ENCODE measurements at places on chromosomes 3 and 15.

DNA sequence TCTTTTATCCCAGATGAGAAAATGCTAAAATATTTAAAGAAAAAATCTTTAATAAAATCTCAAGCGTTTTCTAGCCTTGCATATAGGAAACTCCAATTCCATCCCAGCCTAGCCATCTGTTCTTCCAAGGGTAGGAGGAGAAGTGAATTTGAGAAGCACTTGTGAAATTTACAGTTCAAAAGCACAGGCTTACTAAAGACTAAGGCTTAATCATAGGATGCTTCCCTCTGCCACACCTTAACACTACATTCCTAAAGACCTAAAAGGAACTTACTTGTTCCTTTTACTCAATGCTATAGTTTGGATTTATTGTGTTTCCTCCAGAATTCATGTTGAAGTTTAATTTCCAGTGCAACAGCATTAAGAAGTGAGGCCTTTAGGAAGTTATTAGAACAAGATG is 764.8 kb upstream of the CADM2 start:
- DNase-seq: no peak

GRCh38 chr15:62099094-62099601 is 32.4 kb downstream of the C2CD4A start:
- DNase-seq: no peak

DNA sequence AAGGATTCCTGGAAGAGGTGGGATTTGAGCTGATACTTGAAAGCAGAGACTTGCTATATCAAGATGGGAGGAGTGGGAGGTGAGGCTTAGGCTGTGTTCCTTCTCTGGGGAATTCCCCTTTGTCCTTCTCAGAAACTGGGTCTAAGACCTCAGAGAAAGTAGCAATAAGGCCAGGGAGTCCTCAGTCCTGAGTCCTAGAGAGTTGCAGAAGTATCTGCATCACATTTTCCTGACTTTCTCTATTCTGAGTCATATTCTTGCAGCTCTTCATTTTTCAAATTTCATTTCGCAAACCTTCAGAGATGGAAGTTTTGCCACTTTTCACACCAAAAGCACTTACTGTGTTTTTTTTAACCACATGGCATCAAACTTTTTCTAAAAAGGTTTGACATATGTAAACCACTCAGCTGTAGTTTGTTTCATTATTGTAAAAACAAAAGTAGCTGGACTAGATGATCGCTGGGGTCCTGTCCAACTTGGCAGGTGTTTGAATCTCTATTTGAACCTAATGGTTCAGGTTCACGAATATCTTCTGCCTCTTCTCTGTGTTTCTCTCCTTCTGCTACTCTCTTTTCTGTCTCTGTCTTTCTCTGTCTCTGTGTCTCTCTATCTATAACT is 21.3 kb downstream of the COLQ start:
- no peak for DNase-seq

DNA sequence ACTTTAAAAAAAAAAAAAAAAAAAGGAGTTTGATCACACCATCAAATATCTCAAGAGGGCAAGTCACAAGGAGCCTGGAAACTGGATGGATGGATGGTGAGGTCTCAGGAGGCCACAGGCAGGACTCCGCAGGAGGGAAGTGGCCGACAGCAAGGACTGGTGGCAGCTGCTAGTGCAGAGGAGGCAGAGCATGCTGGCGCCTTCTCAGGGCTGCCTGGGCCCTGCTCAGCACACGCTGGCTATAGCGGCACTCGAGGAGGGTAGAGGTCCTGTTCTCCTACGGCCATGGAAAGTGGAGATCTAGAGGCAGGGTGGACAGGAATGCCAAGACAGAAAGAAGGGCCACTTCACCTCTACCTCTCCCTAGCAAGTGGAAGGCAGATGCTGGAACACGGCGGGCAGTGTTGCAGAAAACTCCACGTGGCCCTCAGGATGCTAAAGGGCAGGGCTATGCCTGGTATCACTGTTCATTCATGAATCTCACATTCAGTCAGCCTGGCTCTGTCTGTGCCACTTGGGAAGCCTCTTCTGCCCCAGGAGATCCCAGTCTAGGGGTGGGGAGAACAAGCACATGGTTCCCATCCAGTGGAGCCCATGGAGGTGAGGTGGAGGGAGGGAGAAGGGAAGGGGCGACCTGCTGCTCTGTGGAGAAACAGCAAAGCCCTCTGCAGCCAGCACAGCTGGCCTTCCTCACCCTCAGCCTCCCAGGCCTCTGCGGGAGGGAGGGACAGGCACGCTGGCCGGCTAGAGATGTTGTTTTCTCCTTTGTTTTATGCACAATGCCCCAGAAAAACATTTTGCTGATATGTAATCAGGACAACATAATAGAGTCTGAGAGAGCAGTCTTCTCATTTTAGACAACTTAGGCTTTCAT is 71.0 kb downstream of the OXNAD1 start:
- no peak for DNase-seq

GRCh38 chr3:38533285-38533976 is 37.3 kb downstream of the EXOG start:
- DNase-seq: no peak

GRCh38 chr15:33985287-33985686 is 17.0 kb downstream of the CHRM5 start:
- no peak for DNase-seq

GRCh38 chr15:67415181-67415580 is 105.8 kb upstream of the C15orf61 start:
- DNase-seq: no peak

- DNase-seq: no peak
These were observed 57.3 kb upstream of the DPH6 start for GRCh38 chr15:35603301-35603700.

DNA sequence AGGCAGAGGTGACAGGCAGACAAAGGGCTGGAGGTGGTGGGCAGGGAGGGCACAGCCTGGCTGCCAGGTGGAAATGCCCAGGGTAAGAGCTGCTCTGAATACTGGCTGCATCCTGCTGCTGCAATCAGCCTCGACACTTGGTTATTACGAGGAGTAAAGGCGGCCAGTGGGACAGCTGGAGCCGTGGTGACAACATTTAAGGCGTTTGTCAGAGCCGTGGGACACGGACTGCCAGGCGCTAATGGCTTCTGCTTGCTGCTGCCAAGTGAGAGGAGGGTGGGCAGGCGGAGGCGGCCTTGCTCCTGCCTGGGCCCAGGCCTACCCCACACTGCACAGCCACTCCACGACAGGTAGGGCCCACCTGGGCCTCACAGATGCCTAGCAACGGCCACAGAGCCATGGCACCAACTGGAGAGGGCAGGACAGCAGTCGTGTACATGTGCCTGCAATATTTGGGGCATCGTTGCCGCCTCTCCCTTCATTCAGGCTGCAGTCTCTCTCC is 49.2 kb upstream of the TMEM115 start:
- DNase-seq: no peak

DNA sequence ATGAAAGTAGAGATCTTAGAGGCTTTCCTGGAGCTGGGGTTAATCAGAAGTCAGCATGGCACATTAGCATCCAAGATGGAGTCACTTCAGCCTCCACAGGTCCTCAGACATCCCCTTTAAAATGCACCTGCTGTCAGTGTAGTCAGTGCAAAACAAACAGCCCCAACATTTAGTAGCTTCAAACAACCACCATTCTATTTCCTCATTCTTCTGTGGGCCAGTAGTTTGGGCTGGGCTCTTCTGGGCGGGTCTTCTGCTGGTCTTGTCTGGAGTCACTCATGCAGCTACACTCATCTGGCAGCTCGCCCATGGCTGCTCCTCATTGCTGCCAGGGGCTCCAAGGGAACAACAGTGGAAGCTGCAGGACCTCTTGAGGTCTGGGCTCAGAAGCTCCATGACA is 99.9 kb downstream of the TLE3 start:
- no peak for DNase-seq

- DNase-seq: no peak
These were observed 14.4 kb downstream of the CCDC32 start for GRCh38 chr15:40550341-40551037.

GRCh38 chr3:54443561-54444161 is 321.3 kb downstream of the CACNA2D3 start:
- DNase-seq: no peak

- DNase-seq: no peak
These were observed 36.2 kb downstream of the GLB1 start for GRCh38 chr3:33060609-33061337.

GRCh38 chr15:39242345-39242744 is 338.5 kb upstream of the THBS1 start:
- no peak for DNase-seq

GRCh38 chr3:171347301-171348039 is 112.7 kb downstream of the TNIK start:
- DNase-seq: no peak

All from HAP-1 (cell line).